RKO (cell line): ENCODE measurements at places on chromosomes 7 and 10.

- DNase-seq: no peak
Measured at GRCh38 chr7:133669061-133669455, 416.2 kb downstream of the EXOC4 start.

DNA sequence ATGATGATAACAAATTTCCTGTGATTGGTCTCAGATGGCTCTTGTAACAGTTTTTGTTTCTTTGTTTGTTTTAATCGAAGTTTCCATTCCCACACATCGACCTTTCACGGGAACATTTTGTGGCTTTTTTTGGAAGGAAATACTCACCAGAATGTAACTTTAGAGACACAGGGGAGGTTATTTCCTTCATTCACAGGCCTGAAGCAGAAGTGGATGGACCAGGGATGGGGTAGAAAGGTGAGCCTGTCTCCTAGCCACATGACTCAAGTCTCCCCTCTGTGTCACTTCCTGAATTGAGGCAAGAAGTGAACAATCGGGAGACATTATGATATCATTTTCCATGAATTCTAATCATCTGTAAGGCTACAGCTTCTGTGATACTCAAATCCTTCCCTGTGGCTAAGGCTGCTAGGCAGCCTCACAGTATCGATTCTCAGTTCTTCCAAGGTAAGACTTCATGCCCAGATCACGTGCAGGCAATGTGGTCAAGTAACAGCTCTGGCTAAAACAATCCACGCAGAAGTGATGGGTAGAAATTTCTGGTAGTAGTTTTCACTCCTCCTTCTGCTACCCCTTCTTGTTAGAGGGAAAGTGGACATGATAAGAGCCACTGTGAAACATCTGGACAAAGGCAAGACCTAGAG, 203.9 kb upstream of the NEBL start:
- peak; percentile 24 for DNase-seq

DNA sequence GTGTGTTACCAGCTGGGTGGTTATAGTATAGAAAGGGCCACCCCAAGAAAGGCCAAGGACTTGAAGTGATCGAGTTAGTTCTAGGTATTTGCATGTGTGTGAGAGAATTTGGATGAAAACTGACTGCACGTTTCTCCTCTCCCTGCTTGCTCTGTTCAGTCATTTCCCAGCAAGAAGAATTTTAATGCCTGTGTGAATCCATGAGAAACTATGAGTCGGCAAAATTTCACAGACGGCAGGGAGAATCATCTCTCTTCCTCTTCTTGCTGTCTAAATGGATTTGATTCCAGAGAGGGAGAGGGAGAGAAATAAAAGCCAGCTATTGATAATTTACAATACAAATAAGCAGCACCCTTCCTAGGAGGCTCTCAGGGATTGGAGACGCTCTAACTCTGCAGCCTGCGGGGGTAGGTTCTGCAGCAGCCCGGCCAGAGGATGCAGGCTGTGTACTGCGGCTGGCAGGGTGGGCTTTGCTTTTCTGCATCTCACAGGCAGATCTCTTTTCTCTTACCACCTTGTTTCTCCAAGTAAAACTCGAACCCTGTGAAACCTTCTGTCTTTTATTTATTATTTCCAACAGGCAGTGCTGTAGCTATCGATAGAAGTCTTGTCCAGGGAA, 183.6 kb downstream of the TCF7L2 start:
- DNase-seq: no peak

DNA sequence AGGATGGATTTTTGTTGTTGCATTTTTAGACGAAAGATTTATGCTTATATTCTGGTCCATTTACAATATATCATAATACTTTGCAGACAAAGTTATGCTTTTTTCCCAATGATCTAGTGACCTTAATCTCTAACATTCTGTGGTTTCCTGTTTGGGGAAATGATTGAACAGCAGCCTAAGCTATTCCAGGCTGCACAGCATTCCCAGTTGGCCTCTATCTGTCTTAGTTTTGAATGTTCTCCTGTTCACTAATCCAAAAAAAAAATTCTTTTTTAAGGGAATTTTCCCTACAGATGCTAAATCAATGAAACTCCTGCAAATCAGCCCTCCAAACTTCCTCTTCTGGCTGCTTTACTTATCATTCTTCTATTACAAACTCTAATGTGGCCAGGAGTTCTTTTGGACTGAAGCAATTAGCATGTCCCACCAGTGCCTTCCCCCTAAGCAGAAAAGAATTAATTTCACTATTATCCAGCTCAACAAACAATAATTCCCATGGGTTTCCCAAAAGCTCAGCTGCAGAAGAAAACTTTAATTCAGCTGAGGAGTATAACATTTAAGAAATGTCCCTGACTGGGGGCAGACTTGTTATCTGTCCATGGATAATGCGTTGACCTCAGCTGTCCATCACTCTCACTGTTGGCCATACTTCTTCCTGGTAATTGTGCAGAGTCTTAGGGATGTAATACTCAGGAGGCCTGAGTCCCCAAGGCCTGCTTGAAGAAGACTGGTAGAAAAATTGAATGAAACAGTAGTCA, 81.9 kb upstream of the TRIL start:
- DNase-seq: no peak

DNA sequence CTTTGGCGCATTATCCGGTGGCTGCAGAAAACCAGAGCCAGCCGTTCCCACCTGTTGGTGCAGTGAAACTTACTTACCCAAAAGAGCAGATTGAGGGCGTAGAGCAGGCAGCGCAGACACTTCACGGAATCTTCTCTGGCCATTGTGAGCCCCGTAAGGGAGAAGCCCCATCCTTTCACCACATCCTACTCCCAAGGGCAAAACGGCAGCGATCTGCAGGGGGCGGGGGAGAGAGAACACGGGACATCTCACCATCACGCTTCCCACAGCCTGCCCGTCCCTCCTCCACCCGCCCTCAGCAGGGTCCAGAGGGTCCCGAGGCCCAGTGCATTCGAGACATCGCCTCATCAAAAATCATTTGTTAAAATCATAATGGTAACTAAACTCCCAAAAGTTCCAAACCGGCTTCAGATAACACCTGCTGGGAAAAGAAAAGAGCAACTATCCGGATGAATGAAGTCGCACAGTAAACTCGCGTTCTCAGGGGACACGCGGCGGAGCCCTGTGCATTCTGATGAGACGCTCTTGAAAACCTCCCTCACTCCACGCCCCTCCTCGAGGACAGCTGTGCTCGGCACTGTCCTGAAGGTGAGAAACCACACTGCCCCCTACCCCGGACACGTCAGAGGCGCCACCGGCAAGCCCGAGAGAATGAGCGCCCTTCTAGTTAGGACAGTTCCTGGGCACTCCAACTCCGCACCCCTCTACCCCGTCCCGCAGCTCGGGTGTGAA, 1.2 kb downstream of the TSPAN12 start:
- DNase-seq: peak; percentile 61

DNA sequence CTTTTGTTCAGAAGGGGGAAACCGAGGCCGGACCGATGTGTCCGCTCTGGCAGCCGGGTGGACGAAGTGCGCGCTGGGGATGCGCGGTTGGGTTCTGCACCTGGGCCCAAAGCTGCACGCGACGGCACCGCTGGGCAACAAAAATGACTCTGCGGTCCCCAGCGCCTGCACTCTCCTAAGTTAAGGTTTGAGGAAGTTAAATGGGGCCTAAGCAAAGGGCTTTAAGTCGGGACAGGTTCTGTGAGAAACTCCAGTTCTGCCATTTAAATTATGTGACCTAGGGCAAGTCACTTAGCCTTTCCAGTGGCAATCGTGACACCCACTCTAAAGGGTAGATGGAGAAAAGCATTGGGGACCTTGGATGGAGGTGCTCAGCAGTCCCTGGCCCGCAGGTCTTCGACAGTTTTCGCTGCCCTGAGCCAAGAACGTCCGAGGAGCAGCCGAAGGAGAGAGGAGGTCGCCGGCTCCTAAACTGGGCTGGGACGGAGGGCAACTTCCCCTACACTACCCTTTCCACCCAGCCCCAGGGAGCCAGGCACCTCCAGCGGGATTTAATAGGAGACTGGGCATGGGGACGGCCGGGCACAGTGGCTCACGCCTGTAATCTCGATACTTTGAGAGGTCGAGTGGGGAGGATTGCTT, 534 bp upstream of the ACBD5 start:
- DNase-seq: peak; percentile 56

GRCh38 chr7:90246171-90246570, 1.2 kb downstream of the CFAP69 start:
- no peak for DNase-seq

DNA sequence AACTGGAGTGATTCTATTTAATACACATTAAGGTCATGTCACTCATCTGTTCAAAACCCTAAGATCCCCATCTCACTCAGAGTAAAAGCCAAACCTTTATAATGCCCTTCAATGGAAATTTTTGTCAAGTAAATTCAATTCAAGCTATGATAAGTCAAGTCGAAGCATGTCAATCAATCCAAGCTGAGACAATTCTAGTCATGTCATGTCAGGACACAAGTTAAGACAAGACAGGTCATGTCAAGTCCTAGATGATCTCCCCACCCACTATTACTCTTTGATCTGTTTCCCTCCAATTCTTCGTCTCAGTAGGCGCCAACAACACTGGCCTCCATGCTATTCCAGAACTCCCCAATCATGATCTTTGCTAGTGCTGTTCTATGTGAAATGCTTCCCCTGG, 141.4 kb downstream of the MAGI2 start:
- DNase-seq: no peak

GRCh38 chr7:1942941-1943289, 272.8 kb downstream of the ELFN1 start:
- DNase-seq: no peak

DNA sequence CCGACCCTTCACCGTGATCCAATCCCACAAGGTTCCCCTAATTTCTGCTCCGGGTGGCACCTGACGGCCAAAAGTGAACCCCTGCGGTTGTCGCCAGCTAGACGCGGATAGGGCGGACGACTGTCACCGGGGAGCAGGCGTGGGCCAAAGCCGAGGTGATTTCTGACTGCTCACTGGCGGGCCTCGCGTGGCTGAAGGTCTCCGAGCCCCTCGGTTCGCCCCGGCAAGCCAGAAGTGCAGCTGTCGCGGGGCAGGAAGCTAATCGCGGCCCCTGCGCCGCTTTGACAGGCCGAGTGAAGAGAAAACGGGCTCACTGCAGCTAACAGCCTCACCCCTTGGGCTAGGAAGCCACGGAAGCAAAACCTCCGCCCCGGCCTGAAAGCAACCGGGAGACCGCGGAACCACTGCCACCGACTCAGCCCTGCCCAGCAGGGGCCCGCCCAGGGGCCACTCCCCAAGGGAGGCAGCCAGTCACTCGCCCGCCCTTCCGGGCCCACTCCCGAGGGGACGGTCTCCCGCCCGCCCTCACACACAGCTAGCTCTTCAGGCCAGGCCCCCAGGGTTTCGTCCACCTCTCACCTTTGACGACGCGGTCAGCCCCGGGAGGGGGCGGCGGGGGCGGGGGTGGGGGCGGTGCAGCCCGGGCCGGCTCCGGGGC, 469 bp downstream of the PPP3CB start:
- DNase-seq: peak; percentile 84

GRCh38 chr10:77163670-77164348, 473.8 kb downstream of the KCNMA1 start:
- peak; percentile 97 for DNase-seq

DNA sequence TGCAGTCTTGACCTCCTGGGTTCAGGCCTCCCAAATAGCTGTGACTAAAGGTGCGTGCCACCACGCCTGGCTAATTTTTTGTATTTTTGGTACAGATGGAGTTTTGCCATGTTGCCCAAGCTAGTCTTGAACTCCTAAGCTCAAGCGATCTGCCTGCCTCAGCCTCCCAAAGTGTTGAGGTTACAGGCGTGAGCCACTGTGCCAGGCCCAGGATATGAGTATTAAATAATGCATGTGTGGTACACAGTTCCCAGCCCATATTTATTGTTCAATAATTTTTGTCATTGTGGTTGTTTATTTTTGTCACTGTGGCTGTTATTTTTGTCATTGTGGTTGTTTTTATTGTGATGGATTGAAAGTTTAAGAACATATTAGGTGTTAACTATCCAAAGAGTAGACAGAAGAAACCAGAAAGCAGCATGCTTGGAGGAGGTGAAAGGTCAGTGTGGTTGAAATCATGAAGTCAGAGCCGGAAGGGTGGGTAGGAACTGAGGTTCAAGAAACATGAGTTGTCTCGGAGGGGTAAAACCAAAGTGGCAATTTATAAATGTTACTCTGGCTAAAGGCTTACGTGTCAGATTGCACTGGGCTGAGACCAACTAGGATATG, 45.0 kb downstream of the MRC1 start:
- no peak for DNase-seq

- DNase-seq: no peak
Measured at GRCh38 chr10:97065128-97065527, 120.6 kb downstream of the SLIT1 start.

DNA sequence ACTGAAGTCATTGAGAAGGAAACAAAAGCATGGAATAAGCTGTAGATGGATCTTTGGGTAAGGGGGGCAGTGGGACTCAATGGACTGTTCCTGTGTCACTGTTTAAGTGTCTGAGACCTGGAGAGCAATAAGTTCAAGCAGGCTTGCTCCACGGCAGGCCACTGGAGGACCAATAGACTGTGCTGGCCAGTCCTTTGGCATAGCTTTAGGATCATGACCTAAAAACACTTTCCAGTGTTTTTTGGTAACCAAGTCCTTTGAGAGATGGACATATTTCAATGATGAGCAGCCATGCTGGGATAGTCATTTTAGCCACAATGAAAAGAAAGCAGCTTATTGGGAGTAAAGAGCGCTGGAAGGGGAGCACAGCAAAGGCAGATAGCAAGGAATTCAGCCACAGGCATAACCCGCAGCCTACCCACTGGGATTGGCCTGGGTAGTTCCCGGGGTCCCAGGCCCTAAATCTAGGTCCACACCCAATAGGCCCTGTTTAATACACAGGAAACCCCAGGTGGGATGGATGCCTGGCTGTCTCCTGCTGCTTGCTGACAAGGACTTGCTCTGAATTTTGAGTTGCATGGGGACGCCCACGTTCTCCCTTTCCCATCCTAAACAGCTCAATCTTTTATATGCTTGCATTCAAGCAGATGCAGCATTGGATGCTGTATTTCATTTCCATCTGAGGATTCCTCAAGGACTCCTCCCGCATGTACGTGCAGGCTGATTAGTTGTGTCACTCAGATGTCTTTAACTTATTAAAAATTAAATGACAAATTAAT, 727.2 kb downstream of the KCNMA1 start:
- DNase-seq: no peak

DNA sequence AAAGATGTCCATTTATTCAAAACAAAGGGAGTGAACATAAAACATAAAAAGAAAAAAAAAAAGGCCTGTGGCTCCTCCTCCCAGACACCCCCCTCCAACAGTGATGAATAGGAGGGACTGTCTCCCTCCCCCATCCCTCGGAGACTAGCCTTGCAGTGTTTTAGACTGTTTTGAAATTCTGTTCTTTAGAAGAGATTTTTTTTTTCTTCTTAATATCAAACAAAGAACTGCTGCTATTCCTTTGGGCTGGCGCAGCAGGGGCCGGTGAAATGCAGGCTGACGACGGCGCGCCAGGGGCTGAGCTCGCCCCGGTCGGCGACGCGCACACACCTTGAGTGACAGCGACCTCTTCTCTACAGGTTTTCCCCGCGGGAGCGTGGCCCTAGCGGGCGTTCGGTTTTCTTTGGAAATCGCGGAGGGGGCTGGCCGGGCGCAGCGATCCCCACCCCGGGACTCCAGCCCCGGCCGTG, at the start of gene LANCL2:
TSS of gene LANCL2 (plus strand) at position 133 of the 470 bp plus-strand sequence. CDS start 689 bp downstream, outside the sequence.
- peak; percentile 48 for DNase-seq

DNA sequence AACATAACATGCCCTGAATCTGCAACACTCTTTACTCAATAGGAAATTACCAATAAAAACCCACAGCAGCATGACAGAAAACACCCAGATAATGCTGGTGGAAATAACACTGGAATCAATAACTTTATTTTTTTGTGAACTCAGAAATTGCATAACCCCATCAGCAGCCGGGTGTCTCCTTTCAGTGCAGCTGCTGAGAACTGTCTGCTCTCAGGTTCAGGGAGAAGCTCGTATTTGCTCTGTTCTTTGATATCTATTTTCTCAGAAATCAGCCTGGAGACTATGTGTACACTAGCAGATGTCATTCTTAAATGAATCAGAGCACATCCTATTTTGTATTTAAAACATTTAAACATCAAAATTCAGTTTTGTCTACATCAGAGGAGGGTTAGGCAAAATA, 506.0 kb downstream of the POM121L12 start:
- DNase-seq: no peak
